ENCODE measurements at places on chromosomes 7 and 10. TPM values are rescaled to one million over a fixed set of nuclear protein-coding genes. Genes with fewer than 3 reads are reported as not detected.

DOCK4 gene
- total RNA-seq: 109 TPM

GRCh38 chr7:133339772-133340171, 86.9 kb downstream of the EXOC4 start:
- DNase-seq: no peak

MMP21 gene
- not detected for total RNA-seq

SLC18A2 gene
- not detected for total RNA-seq

GRCh38 chr7:112238852-112239610, 32.5 kb downstream of the ZNF277 start:
- DNase-seq: no peak

NPY gene
- 40.9 TPM for total RNA-seq

DNA sequence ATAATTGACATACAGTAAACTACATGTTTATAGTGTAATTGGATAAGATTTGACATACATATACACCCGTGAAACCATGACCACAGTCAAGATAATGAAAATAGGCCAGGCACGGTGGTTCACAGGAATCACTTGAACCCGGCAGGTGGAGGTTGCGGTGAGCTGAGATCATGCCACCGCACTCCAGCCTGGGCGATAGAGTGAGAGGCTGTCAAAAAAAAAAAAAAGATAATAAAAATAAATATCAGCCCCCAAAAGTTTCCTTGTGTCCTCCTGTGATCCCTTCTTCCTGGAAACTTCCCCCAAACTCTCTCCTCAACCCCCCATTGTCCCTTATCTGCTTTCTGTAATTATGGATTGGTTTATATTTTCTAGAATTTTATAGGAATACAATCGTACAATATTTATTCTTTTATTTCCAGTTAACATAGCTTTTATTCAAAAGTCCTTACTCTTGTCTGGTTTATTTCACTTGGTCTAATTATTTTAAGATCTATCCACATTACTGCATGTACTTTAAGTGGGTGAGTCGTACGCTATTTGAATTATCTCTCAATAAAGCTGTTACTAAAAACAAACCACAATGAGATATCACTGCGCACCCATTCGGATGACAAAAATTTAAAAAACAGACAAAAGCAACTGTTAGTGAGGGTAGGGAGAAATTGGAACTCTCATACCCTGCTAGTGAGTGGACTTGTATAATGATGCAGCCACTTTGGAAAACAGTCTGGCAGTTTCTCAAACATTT, 30.1 kb upstream of the TNPO3 start:
- DNase-seq: no peak

Measured in occipital lobe (tissue), 3 donors.